ENCODE measurements at places on chromosomes 1 and 21.
A peak's percentile ranks its signal among the peaks of the same experiment; 100 is the strongest.

DNA sequence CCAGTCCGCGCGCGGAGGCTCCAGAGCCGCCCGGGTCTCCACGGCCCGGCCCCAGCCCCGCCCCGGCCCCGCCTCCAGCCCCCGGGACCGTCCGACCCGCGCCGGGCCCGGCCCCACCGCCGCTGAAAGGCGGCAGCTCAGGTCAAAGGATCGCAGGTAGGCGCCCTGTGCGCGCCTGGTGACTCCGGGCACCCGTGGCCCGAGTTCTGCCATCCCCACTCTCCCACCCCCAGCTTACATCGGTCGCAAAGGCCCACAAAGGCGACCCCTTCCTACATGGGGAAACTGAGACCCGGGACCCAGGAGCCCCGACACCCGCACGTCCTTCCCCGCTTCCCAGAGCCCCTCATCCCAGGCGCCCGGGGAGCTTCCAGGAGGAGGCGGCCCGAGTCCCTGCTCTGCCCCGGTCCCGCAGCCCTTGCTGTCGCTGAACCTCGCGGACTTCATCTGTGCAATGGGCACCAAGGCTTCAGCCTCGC, at the start of gene TMEM200B:
TSS of gene TMEM200B (minus strand) at position 17 of the 479 bp plus-strand sequence. CDS start 2,075 bp downstream, outside the sequence.
- DNase-seq = peak; percentile 31

- no peak for DNase-seq
Measured at GRCh38 chr1:167820684-167821355, 93.1 kb downstream of the ADCY10 start.

- peak; percentile 31 for DNase-seq
Measured at GRCh38 chr1:55064861-55065263, 25.5 kb downstream of the PCSK9 start.

DNA sequence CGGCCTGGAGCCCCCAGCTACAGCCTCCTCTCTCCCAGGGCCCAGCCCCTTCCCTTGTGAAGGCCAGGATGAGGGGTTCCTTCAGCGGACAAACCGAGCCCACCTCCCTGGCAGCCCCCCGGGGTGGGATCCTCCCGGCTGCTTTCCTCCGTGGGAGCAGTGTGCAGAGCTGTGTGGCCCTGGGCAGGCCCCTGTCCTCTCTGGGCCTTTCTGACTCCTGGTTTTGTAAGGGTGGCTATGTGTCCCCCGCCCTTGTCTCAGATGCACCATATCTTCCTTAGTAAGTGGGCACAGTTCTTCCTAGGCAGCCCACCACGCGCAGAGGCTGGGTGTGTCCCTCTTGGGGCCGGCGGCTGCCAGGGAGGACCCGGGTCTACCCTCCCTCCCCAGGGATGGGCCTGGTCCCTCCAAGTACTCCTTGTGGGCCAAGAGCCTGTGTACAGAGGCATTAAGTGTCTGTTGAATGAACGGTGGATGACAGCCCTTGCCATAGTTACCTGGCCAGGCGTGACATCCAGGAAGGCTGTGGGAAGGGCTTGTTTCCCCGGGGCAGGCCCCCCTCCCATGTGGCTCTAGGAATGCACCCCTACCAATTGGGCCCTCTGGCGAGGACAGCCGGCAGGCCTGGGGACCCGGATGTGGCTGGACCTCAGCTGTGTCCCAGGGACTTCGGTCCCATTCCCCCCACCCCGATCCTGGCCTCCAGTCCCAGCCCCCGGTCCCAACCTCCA, 3.8 kb downstream of the SMIM1 start:
- DNase-seq = no peak

GRCh38 chr1:221429264-221429663, 312.6 kb downstream of the DUSP10 start:
- DNase-seq = peak; percentile 19

DNA sequence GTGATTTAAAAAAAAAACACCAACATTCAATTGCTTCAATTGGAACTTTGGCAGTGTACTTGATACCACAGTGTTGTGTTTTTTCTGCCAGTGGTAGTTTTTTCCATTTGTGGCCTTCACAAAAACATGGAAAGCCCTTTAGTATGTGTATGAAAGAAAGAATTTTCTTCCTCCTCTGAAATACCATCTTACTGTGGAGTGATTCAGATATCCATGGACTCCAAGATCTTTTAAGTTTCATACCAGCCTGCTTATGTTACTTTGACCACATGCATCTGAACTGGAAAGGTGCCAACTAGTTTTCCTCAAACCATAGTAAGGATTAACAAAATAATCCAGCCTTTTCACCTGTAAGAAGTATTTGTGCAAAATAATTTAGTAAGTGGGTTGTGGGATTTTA, 3.4 kb downstream of the PPP2R5A start:
- DNase-seq = peak; percentile 83
